ENCODE measurements at places on chromosomes 12 and 14.

DNA sequence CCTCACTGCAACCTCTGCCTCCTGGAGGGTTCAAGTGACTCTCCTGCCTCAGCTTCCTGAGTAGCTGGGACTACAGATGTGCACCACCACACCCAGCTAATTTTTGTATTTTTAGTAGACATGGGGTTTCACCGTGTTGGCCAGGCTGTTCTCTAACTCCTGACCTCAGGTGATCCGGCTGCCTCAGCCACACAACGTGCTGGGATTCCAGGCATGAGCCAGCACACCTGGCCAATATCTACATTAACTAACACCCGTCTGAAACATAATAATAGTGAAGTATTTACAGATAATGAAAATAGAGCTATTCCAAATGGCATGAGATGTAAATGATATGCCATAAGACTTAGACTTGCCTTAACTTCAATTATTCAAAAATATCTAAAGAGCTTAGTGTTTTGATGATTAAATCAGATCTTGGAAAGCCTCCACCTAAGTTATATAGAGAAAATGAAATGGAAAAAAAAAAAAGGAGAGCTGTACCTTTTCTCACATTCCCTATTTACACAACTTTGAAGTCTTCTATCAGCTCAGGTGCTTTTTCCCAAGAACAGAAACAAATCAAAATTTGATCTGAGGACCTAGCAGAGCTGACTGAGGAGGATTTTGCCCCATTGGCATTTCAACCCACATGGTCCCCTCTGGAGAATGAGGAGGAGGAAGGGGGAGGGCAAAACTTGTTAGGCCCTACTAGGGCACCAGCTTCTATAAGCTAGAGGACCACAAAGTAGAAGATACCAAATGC is 309.2 kb downstream of the PRKD1 start:
- DNase-seq = no peak

DNA sequence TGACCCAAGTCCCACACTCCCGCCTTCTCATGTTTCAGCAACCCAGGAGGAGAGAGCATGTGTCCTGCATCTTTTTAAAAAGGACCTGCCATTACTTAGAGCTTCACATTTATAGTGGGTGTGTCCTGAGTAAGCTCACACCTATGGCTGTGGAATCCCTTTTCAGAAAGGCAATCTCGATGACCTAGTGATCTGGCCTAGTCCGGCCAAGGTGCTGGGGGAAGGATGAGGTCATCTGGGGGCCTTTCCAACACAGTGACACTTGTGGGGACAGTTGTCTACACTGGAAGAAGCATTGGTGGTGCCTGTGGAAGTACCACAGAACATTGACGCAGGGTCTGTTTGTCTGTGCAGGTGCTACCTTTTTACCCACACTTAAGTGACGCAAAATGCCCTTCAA is 8.2 kb downstream of the TCP11L2 start:
- DNase-seq = no peak

DNA sequence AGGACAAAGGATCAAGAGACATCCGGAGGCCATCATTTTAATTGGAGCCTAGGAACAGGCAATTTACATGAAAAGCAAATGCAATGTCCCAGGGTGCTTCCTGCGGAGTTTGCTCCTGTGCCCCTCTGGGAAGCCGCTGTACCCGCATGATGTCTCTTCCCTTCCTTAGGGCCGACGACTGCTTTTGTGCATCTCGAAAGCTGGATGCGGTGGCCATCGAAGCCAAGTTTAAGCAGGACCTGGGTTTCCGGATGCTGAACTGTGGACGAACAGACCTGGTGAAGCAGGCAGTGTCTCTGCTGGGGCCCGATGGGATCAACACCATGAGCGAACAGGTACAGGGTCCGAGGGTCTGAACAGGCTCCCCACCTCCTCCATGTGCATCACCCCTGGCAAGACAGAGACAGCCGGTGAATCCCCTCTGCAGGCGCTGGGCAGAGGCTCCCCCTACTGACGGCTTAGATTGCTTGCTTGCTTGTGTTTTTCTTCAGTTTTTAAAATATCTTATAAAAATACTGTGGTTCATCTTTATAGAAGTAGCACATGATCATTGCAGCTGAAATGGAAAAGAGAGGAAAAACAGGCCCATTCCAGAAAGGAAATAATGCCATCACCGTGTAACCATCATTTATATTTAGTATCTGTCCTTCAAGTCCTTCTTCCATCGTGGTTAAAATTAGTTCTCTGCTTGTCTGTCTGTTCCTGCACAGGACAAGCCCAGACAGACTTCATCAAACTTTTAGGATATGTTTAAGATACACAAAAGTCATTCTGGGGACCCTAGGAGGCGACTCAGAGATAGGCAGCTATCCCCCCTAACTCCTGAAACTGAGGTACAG is 75.4 kb upstream of the PWP1 start:
- peak; percentile 16 for DNase-seq

- no peak for DNase-seq
Observed at GRCh38 chr14:24312736-24313507, 1.6 kb downstream of the LTB4R start.

GRCh38 chr12:80161612-80162011 is 62.3 kb downstream of the OTOGL start:
- DNase-seq = no peak

GRCh38 chr14:105528586-105529318 is 2.4 kb downstream of the TMEM121 start:
- DNase-seq = no peak

DNA sequence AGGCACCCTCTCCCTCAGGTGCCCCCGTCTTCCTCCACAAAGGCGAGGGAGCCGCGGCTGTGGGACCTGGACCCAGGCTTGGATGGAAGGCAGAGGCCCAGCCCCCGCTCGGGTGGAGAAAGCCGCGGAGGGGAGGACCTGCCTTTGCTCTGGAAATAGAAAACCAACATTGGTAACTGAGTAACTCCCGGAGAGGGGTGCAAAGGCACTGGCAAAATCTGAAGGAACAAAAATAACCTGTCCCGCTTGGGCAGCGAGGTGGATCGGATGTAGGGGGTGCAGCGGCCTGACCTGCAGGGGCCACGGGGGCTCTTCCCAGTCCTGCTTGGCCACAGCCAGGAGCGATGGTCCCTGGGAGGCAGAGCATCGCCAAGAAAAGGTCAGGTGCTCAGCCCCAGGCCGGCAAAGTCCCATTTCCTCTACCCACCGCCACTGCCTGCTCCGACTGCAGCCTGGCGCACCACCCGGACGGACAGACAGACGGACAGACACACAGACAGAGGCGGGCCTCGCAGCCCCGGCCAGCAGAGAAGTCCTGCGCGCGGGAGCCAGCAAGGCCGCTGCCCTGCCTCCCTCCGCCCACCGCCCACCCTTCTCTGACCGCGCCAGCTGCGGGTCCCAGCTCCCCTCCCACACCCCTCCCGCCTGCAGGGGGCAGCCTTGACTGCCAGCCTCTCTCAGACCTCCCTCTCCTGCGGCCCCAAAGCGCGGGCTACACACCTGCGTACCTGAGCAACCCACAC is 21.4 kb upstream of the TMEM106C start:
- DNase-seq = no peak

- DNase-seq = no peak
Observed at GRCh38 chr12:28164644-28165275, 25.5 kb upstream of the CCDC91 start.

DNA sequence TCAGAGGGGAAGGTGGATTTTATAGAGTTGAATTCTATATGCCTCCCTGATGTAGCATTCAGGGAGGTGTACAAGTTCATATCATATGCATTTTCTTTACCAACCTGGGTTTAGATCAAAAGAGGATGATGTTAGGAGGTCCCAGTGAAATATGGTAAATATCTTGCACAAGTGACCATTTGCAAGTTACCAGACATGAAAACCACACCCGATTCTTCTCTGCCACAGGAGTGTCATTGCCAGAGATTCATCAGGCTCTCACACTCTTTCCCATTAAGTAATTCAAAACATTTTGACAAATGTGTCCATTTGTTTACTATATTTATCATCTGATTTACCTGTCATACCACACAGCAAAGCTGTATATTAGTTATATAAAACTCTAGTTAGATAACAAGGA is 44.0 kb downstream of the VCPKMT start:
- DNase-seq = no peak

GRCh38 chr14:73795974-73796373 is 55.7 kb upstream of the PTGR2 start:
- DNase-seq = no peak

DNA sequence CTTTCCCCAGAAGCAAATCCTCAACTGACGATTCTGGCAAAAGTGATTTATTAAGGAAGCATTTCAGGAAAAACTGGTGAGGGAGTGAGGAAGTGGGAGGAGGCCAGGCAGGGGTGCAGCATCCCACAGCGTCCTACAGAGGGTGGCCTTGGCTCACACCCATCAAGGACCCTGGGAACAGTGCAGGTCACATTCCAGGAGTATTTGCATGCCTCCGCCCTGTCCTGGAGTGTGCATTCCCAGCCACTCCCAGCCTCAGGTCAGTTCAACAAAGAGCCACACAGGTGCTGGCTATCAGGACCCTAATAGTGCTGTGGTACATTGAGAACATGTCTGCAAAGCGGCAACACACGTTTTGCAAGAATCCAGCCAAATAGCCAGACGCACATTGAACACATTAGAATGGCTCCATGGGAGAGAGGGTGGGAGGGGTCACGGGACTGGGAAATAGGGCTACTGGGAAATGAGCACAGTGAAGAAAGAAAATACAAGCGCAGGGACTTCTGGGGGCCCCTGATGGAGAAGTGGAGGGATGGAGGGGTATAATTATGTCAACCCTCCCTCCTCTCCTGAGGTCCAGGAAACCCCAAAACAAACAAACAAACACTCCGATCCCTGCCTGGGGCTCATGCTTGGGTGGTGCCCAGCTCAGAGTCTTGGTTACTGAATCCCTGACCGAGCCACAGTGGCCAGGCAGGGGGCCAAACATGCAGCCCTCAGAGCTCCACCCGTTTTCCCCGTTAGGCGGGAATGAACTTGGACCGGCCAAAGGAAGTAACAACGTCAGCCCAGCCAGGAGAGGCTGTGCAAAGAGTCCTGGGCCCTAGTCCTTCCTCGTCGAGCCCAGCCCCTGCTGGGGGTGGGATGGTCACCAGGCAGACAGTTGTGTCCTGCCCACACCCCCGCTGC is 36.5 kb downstream of the CMKLR1 start:
- no peak for DNase-seq

DNA sequence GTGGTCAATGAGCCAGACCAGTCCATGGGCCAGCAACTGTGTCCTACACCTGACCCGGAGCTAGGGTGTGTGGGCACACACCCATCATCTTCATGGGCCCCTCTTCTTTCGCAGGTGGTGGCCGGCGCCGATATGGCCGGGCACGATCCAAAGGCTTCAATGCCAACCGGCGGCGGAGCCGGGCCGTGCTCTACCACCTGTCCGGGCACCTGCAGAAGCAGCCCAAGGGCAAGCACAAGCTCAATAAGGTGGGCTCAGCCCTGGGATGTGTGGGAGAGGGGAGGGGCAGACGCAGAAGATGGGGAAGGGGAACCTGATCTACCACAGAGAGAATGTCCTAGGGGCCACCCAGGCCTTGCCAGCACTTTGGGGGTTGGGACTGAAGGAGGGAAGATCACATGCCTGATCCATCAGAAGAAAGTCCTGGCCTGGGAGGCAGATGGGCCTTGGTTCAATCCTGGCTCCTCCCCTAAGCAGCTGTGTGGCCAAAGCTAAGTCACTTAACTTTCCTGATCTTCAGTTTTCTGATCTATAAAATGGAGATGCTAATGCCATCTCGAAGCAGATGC is 3.8 kb downstream of the KCNH3 start:
- DNase-seq = no peak

DNA sequence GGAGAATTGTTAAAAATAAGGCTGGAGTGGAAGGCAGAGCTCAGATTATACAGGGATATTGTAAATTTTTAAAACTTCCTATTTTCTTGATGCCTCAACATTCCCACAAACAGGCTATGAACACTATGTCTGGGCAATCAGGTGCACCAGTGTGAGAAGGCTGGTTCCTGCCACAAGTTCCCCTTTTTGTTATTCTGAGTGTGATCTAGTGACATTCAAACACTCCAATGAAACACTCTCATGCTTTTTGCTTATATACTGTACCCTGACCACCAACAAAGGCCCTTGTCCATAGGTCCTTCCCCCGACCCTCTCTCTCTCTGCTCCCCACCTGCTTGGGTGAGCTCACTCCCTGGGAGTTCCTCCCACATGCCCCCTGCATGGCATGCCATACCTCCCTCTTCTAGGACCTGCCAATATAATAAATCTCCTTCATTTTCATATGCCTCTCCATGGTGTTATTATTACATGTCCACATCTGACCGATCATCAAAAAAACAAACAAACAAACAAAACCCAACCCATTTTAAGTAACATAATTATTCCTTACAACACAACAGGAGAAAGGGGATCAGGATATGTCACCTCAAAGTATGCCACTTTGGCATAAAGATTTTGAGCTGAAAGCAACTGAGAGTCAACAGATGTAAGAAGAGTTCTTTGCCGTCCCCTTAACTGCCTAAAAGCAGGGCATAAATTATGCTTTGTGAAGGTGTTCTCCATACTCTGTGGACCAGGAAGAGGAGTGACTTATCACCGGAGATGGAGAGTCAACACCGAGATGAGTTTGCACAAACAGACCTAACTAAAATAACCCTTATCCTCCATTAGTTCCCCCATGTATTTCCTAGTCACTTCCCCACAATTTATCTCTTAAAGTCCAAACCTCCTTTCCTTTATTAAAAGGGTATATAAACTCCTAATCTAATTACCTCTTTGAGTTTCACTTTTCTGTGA is 42.5 kb upstream of the CATSPERB start:
- no peak for DNase-seq

- no peak for DNase-seq
Observed at GRCh38 chr14:105581551-105582341, 55.4 kb downstream of the TMEM121 start.

GRCh38 chr14:77923131-77923936 is 123.4 kb downstream of the ADCK1 start:
- DNase-seq = no peak

GRCh38 chr12:131454418-131455217 is 256.3 kb upstream of the SFSWAP start:
- DNase-seq = no peak

DNA sequence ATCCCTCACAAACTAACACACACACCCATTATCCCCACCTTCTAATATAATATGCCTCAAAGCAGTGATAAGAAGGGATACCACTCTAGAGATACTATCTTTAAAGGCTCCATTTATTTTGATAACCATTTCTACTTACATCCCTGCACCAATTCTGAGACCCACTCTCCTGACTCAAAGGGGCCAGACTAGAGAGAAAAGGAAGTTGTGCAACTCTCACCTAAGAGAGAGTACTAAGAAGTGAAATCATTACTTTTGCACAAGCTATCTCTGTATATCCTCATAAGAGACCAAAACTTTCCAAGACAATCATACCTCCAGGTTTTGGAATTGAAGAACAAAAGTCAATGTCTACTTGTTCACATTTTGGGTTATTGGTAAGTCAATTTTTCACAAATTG is 45.4 kb upstream of the USP15 start:
- no peak for DNase-seq

Data from hippocampal formation (tissue), 2 donors.